ENCODE measurements at places on chromosomes 1 and 21. TPM values are rescaled to one million over a fixed set of nuclear protein-coding genes. Genes with fewer than 3 reads are reported as not detected.

GRCh38 chr1:159775716-159776115, 5.0 kb upstream of the DUSP23 start:
- peaks cover 16% of the 10 kb centered on the region for H3K4me1 ChIP-seq
- no peaks in the 10 kb centered on the region for H3K36me3 ChIP-seq
- no peaks in the 10 kb centered on the region for H3K27me3 ChIP-seq
- no peak for DNase-seq
- no peak overlapping the region for H3K4me3 ChIP-seq
- no peak overlapping the region for H3K27ac ChIP-seq

GRCh38 chr1:4734791-4735190, 80.4 kb downstream of the AJAP1 start:
- no peak overlapping the region for H3K4me3 ChIP-seq
- H3K27me3 ChIP-seq: no peaks in the 10 kb centered on the region
- no peak for DNase-seq
- no peaks in the 10 kb centered on the region for H3K36me3 ChIP-seq

DNA sequence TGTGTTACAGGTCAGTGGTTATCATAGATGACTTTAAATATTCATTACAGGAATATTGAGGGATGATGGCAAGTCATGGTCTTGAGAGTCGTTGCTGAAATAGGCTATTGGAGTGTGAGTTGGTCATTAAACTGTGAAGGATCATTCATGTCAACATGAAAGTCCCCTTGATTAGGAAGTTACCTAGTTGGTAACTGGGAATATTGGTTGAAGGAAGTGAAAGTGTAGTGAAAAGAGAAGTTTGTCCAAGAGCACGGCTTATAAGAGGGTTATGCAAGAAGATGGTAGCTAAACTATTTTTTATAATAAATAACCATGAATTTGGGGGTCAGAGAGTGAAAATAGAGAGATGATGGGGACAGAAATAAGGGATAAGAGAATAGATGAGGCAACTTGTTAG, 16.9 kb downstream of the CRB1 start:
- no peak overlapping the region for H3K27ac ChIP-seq
- no peaks in the 10 kb centered on the region for H3K4me1 ChIP-seq
- no peak overlapping the region for H3K4me3 ChIP-seq
- DNase-seq: no peak
- no peaks in the 10 kb centered on the region for H3K27me3 ChIP-seq
- no peaks in the 10 kb centered on the region for H3K36me3 ChIP-seq

GRCh38 chr21:25176637-25177412, 430.5 kb downstream of the MRPL39 start:
- H3K27me3 ChIP-seq: no peaks in the 10 kb centered on the region
- no peak overlapping the region for H3K4me3 ChIP-seq
- no peak for DNase-seq
- H3K4me1 ChIP-seq: no peaks in the 10 kb centered on the region

- H3K36me3 ChIP-seq: no peaks in the 10 kb centered on the region
- H3K27me3 ChIP-seq: no peaks in the 10 kb centered on the region
- H3K4me3 ChIP-seq: no peak overlapping the region
- H3K27ac ChIP-seq: no peak overlapping the region
These were observed 98.5 kb downstream of the DISC1 start for GRCh38 chr1:231724876-231725647.

DNA sequence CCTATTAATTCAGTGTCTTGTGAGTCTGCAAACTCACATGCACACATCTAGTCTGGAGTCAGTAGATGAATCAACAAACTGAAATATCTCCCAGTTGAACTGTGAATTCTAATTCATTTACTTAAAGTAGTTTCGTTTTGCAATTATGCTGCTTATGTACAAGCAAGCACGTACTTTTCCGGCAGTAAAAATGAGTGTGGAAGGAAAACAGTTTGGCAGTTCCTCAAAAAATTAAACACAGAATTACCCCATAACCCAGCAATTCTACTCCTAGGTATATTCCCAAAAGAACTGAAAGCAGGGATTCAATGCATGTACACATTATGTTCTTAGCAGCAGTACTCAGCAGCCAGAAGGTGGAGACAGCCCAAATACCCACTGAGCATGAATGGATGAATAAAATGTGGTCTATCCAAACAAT, 49.3 kb downstream of the GNB1 start:
- no peaks in the 10 kb centered on the region for H3K27me3 ChIP-seq
- no peak overlapping the region for H3K27ac ChIP-seq
- peak overlapping the region; percentile 7 for H3K4me3 ChIP-seq
- no peaks in the 10 kb centered on the region for H3K36me3 ChIP-seq
- H3K4me1 ChIP-seq: peaks cover 48% of the 10 kb centered on the region

GRCh38 chr21:21813289-21813688, 815.1 kb downstream of the NCAM2 start:
- no peak for DNase-seq
- H3K36me3 ChIP-seq: no peaks in the 10 kb centered on the region
- no peak overlapping the region for H3K27ac ChIP-seq
- no peaks in the 10 kb centered on the region for H3K4me1 ChIP-seq
- H3K27me3 ChIP-seq: no peaks in the 10 kb centered on the region

DNA sequence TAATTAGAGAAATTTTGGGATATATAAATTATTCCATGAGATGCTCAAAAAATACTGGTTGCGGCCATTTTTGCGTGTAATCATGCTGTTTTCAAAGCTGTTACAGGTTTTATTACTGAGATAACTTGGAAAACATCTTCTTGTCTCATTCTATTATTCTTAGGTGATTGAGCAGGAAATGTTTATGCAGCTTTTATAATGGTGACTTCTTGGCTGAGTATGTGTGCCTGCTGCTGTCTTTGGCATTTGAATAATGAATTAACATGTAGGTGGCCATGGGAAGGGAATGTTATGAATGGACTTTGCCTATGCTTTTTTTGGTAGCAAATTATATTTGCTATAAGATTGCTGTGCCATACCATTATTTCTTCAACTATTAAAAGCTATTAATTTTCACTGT, 52.5 kb downstream of the RASAL2 start:
- no peak overlapping the region for H3K27ac ChIP-seq
- DNase-seq: no peak
- no peaks in the 10 kb centered on the region for H3K27me3 ChIP-seq
- peaks cover 59% of the 10 kb centered on the region for H3K4me1 ChIP-seq
- H3K36me3 ChIP-seq: no peaks in the 10 kb centered on the region

DNA sequence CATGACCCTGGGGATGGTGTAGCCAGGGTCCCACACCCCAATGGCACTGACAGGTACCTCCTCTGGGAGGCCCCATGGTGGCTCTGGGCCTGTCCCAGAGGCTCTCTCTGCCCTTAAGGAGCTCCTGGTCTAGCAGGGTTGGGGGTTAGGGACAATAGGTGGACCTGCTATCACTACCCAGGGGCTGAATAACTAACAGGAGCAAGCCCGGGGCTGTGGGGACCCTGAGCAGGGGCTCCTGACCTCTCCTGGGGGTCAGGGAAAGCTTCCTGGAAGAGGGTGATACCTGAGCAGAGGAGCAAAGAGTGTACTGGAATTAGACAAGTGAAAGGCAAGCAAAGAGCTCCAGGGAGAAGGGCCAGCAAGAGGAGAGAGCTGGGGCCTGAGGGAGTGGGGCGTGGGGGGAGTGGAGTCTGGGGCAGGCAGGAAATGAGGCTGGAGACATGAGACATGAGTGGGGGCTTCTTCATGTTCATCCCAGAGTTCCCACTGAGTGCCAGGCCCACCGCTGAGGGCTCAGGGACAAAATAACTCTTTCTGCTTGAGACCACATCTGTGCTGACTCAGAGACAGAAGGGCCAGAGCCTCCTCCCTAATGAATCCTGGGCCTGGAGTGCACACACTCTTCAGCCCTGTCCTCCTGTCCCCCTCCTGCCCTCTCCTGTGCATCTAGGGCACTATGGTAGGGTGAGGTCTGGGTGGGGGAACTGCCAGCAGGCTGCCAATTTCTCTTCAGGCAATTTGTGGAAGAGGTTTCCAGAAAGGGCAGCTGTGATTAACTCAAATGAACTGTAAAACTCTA, 517.6 kb downstream of the PTPRU start:
- no peaks in the 10 kb centered on the region for H3K36me3 ChIP-seq
- no peak overlapping the region for H3K4me3 ChIP-seq
- H3K27ac ChIP-seq: no peak overlapping the region
- H3K27me3 ChIP-seq: no peaks in the 10 kb centered on the region
- DNase-seq: no peak
- H3K4me1 ChIP-seq: no peaks in the 10 kb centered on the region

DNA sequence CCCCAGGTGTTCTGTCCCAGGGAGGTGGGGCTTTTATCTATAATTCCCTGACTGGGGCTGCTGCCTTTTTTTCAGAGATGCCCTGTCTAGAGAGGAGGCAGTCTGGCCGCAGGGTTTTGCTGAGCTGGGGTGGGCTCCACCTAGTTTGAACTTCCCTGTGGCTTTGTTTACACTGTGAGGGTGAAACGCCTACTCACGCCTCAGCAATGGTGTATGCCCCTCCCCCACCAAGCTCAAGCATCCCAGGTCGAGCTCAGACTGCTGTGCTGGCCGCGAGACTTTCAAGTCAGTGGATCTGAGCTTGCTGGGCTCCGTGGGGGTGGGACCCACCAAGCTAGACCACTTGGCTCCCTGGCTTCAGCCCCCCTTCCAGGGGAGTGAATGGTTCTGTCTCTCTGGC, 124.3 kb downstream of the CENPF start:
- DNase-seq: no peak
- H3K4me1 ChIP-seq: no peaks in the 10 kb centered on the region
- no peaks in the 10 kb centered on the region for H3K27me3 ChIP-seq
- no peak overlapping the region for H3K27ac ChIP-seq

- H3K36me3 ChIP-seq: no peaks in the 10 kb centered on the region
- H3K27me3 ChIP-seq: no peaks in the 10 kb centered on the region
- DNase-seq: no peak
- H3K27ac ChIP-seq: no peak overlapping the region
These were observed 14.7 kb upstream of the CD53 start for GRCh38 chr1:110857964-110858948.

DNA sequence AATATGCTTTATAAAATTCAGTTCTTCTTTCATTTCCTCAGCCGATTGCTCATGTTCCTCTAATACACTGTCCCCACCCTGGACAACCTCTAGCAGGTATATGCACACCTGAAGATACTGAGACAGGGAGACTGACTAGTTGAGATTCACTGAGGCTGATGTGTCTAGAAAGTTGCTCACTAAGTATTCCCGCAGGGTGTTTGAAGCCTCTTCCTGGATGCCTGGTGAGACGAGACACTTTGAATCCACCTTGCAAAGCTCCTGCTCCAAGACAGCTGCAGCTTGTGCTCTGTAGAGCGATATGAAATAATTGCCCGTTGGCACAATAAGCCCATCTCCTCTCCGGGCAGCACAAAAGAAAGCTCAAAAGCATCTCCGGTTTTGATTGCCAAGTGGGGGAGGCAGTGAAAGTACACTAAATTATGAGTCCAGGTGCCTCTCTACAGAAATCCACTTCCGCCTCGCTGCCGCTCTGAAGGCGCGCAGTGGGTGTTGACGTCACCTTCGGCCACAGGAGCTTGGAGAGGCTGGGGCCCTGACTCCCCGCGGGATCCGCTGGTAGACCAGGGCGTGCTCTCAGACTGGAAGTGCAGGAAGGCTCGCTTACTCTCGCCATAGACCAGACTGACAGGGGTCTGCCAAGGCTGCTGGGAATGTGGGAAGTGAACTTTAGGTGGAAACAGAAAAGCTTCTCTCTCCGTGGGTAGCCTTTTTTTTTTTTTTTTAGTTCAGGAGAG, 46.3 kb downstream of the GPA33 start:
- no peaks in the 10 kb centered on the region for H3K36me3 ChIP-seq
- no peak for DNase-seq
- H3K4me1 ChIP-seq: no peaks in the 10 kb centered on the region
- no peaks in the 10 kb centered on the region for H3K27me3 ChIP-seq
- no peak overlapping the region for H3K27ac ChIP-seq

- peaks cover 3% of the 10 kb centered on the region for H3K4me1 ChIP-seq
- H3K27ac ChIP-seq: no peak overlapping the region
- no peaks in the 10 kb centered on the region for H3K36me3 ChIP-seq
- no peak overlapping the region for H3K4me3 ChIP-seq
These were observed 53.9 kb downstream of the TENT5C start for GRCh38 chr1:117659550-117660270.

DNA sequence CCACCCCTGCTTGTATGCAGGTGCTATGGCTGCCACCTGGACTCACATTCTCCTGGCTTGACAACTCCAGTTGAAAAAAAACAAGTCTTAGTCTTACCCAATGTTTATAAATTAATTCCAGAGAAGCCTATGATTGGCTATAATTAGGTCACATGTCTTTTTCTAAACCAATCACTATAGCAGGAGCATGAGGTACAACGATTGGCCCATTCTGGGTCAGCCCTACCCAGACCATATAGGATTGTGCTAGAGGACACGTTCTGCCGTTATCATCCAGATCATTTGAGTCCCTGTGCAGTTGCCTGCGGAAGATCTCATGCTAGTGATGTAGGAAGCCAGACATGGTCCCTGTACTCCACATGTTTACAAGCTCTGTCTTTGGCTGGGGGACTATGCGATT, 41.9 kb upstream of the PARP1 start:
- no peaks in the 10 kb centered on the region for H3K36me3 ChIP-seq
- H3K27ac ChIP-seq: no peak overlapping the region
- H3K4me1 ChIP-seq: no peaks in the 10 kb centered on the region
- H3K27me3 ChIP-seq: no peaks in the 10 kb centered on the region

DNA sequence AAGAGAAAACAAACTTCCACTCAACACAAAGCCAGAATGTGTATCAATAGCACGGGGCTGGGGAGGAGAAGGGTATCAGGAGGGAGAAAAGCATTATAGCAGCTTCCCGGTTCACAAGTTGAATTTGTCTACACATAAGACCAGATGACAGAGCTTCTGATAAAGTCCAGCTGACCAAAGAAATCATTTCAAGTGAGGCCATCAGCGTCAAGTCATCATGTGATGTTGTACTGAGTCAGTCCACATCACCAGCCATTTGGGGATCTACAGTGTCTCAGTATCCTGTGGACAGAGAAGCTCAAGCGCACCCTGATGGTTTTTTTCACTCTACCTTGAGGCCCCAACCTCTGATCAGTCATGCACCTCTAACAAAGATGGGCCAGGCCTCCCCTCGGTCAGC, 33.0 kb downstream of the SETD4 start:
- H3K36me3 ChIP-seq: no peaks in the 10 kb centered on the region
- no peak overlapping the region for H3K27ac ChIP-seq
- no peak overlapping the region for H3K4me3 ChIP-seq
- DNase-seq: no peak

DNA sequence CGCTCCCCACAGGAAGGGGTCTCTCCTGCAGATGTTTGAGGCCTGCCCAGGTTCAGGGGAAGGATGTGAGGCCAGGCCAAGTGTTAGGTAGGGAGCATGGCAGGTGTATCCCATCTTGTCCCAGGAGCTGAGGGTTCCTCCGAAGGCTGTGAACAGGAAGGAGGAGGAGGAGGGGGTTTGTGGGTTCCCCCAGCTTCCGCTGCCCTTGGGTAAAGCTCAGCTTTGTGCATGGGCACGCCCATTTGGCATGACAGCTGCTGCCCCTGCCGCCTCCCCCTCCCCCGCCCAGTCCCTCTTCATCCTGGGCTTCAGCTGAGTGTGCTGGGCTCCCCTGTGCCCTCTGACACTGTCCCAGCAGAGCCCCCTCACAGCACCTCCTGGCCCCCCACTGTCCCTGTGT, 25.5 kb downstream of the TNFRSF8 start:
- no peak overlapping the region for H3K27ac ChIP-seq
- no peaks in the 10 kb centered on the region for H3K36me3 ChIP-seq
- H3K27me3 ChIP-seq: no peaks in the 10 kb centered on the region
- no peak overlapping the region for H3K4me3 ChIP-seq
- no peaks in the 10 kb centered on the region for H3K4me1 ChIP-seq
- DNase-seq: no peak

Gene GCSAML
- 1.2 TPM for total RNA-seq

Gene OR14K1
- total RNA-seq: not detected

Gene RPS6KC1
- total RNA-seq: 34.1 TPM

Gene MEX3A
- not detected for total RNA-seq

Gene FCRLB
- total RNA-seq: 0.68 TPM

Gene AVPR1B
- not detected for total RNA-seq

Gene GPR37L1
- total RNA-seq: not detected

Gene AIRE
- total RNA-seq: not detected

Gene FCAMR
- total RNA-seq: not detected
